Regular cardiac myocyte (primary cell): ENCODE measurements at places on chromosomes 3 and 15. TPM values are rescaled to one million over a fixed set of nuclear protein-coding genes. Genes with fewer than 3 reads are reported as not detected.

FBXL22 gene
- total RNA-seq, result 0.58 and 2.0 TPM in 2 replicates

CLDN18 gene
- total RNA-seq, result not detected in 2 replicates

GPR171 gene
- 0.28 TPM in 1 of 2 replicates, not detected in the other for total RNA-seq

SLC22A13 gene
- total RNA-seq, result 0.56 and 0.58 TPM in 2 replicates

CHDH gene
- under 0.01 TPM in 1 of 2 replicates, not detected in the other for total RNA-seq

PLIN1 gene
- total RNA-seq, result under 0.01 and 0.28 TPM in 2 replicates

MEX3B gene
- 8.6 and 16.9 TPM in 2 replicates for total RNA-seq

CDCP1 gene
- total RNA-seq, result 16.5 and 37.5 TPM in 2 replicates

GOLGA8T gene
- total RNA-seq, result 0.28 TPM in 1 of 2 replicates, not detected in the other

C3orf49 gene
- not detected in 2 replicates for total RNA-seq

HSPBAP1 gene
- total RNA-seq, result 4.2 and 8.7 TPM in 2 replicates

EFCAB12 gene
- total RNA-seq, result under 0.01 TPM in 1 of 2 replicates, not detected in the other

ZNF662 gene
- 0.77 and 0.85 TPM in 2 replicates for total RNA-seq

SLCO2A1 gene
- under 0.01 and 0.28 TPM in 2 replicates for total RNA-seq

CPLX3 gene
- total RNA-seq, result not detected in 2 replicates

DGKG gene
- 4.4 and 5.1 TPM in 2 replicates for total RNA-seq

C3orf22 gene
- total RNA-seq, result not detected in 2 replicates

CCR9 gene
- not detected in 2 replicates for total RNA-seq

TRIM71 gene
- total RNA-seq, result not detected in 2 replicates

POLQ gene
- 1.7 and 11.3 TPM in 2 replicates for total RNA-seq

TM4SF1 gene
- 657 and 1,042 TPM in 2 replicates for total RNA-seq

PPM1L gene
- total RNA-seq, result 1.7 and 2.3 TPM in 2 replicates
